Hindlimb muscle (tissue), 1 donor: ENCODE measurements at places on chromosomes 13 and 19.

GRCh38 chr19:17530586-17530985 is 19.1 kb downstream of the PGLS start:
- no peak for DNase-seq

DNA sequence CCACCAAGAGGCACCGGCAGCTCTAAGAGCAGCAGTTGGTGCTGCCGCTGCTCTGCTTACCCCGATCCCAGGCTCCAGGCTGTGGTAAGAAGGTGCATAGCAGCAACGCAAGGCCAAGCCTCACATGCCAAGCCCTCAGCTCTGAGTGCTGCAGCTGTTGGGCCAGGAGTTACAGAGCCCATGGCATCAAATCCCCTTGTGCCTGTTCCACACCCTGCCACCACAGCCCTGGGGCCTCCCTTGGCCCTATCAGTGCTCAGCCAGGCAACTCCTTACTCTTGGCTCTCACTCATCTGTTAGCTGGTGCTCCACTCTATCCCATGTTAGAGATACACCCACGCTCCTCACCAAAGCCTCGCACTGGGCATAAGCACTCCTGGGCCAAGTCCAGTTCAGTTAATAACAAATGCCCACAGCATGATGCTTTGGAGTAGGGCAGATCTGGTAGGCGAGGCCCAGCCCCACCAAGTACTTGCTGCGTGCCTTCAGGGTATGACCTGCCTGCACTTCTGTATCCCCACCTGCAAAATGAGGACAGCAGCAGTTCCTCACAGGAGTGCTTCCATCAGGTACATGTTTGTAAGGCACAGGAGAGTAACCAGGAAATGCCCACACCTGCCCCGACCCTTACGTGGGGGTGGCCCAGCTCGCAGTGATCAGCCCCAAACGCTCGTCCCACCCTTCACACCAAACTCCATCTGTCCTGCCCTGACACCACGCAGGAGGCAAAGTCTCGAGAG is 16.2 kb downstream of the AKAP8L start:
- DNase-seq: no peak

GRCh38 chr13:60175571-60175970 is 11.8 kb upstream of the DIAPH3 start:
- no peak for DNase-seq

DNA sequence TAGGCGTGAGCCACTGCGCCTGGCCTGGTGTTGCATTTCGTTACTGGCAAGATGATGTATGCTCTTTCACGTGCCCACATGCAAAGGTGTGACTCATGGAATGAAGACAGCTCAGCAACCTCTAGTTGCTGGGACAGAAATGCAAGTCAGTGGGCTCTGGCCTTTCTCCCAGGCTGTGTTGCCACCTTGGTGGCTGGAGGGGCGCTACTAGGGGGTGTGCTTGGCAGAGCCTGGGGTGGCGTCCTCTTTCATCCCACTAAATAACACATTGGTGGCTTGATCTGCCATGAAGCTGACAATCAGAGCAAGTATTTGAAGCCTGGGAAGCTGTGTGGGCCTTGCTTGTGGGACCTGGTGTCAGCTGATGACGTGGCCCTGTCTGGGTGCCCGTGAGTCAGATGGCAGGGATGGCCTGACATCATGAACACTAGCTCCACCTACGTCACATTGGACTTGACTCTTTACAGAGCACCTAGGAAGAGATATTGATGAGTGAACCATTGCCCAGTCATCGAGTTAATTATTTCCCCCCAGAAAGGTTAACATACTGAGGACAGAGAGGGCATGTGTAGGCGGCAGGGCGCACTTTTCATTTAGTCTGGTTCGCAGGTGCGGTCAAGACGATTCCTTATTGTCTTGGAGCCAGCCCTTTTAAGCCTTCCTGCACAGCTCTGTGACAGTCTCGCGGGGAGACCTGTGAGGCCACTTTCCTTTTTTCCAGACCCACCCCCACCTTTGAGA is 154.2 kb downstream of the TM9SF2 start:
- DNase-seq: no peak

GRCh38 chr19:9547870-9548269 is 9.4 kb upstream of the ZNF426 start:
- DNase-seq: no peak

GRCh38 chr13:98517576-98518310 is 59.2 kb downstream of the STK24 start:
- no peak for DNase-seq

- no peak for DNase-seq
Observed at GRCh38 chr13:53562419-53562818, 533.8 kb downstream of the OLFM4 start.

- DNase-seq: no peak
Observed at GRCh38 chr13:79360095-79360494, 46.0 kb downstream of the RBM26 start.
